Stimulated activated CD4-positive, alpha-beta T cell treated with anti-CD3 and anti-CD28 coated beads, Interleukin-15, amount 100 ng/mL, for 1 hour (primary cell): ENCODE measurements at places on chromosomes 6 and 20.

GRCh38 chr6:16883414-16883813 is 122.2 kb upstream of the ATXN1 start:
- DNase-seq: no peak

DNA sequence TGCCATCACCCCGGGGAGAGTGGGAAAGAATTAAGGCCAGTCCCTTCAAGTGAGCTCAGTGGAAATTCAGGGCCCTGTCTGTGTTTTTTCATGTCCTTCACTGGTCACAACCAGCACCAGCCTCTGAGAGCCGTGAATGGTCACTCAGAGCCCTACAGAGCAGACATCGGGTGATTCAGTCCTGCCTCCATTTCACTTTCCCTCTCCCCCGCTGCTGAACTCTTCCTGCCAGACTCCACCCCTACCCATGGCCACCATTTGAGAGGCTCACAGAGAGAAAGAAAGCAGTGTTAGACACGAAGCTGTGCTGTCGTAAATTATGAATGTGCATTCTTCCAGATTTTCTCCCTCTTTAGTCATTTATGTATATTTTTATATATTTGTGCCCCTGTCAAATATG is 5.4 kb downstream of the R3HDML start:
- DNase-seq: no peak

DNA sequence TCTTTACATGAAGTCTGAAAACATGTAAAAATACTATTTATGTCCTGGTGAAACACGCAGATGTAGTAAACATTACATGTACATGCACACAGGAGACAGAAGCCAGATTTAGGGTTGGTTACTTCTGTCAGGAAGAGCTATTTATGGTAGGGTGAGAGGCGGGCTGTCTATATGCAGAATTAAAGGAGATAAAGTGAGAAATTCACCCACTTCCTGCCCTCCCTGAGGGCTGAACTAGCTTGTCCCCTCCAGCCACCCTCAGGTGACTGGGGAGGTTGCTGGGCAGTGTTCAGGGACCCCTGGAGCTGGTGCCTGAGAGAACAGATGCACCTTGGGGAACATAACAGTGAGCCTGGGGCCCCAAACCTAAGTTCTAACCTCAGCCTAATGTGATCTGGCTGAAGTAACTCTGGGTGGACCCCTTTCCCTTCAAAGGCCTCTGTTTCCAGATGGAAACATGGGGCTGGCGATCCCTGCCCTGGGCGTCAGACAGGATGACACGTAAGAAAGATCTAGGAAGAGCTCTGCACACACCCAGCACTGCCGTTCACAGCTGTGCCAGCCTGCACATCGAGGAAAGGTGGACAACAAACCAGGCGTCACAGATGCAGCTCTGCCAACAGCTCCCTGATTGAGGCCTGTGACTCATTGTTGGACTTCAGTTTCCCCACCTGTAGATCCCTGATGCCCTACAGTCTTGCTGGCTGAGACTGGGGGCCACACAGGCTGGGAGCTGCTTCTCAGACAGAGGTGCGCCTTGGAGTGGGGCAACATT is 1.3 kb downstream of the PI16 start:
- DNase-seq: no peak

DNA sequence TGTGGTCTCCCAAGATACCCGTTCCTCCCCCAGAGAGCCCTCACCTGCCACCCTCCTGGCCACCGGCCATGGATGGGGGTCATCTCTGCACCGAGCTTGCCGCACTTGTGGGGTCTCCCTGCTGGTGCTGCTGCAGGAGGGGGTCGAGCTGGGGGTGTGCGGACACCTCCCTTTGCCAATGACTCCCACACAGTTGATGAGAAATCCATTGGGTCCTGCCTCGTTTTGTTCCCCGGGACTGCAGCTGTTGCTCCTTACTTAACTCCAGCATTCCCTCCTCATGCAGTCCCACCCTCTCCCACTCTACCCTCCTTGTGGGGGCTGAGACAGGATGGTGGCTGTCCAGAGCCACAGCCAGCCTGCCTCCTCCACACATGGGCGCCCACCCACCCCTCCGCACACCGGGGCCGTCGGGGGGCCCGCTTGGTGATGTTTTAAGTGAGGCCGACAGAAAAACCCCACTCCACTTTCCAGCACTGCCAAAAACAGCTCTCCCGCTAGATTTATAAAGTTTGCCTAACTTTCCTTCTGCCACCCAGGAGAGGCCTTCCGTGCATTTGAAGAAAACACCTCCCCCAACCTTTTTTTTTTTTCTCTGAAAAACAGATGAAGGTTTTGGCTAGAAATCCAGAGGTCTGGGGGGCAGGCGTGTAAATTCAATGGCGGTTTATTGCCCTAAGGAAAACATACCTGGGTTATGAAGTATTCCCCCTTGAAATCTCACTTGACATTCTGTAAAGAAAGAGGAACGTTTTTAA is 53.5 kb upstream of the APCDD1L start:
- no peak for DNase-seq

DNA sequence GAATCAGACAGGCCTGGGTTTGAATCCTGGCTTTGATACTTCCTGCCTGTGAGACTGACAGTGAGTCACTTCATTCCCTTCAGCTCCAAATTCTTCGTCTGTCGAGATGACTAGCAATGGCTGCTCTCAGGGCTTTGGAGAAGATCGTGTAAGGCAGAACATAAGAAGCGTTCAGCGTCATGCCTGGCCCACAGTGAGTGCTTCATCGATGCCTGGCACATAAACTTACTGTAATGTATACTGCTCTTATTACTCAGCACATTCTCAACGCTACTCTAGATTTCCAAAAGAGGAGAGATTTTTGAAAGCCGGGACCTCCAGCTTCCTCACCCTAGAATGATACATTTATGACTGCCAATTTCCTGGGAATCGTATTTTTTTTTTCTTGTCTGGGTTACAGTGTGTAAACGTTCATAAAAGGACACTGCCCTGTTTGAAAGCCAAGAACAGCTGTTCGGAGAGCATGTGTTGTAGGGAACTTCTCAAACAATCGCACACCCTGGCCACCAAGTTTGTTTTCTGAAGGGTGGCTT is 16.2 kb upstream of the BCAS1 start:
- no peak for DNase-seq

- DNase-seq: no peak
Measured at GRCh38 chr6:15658181-15658744, 4.6 kb downstream of the DTNBP1 start.

DNA sequence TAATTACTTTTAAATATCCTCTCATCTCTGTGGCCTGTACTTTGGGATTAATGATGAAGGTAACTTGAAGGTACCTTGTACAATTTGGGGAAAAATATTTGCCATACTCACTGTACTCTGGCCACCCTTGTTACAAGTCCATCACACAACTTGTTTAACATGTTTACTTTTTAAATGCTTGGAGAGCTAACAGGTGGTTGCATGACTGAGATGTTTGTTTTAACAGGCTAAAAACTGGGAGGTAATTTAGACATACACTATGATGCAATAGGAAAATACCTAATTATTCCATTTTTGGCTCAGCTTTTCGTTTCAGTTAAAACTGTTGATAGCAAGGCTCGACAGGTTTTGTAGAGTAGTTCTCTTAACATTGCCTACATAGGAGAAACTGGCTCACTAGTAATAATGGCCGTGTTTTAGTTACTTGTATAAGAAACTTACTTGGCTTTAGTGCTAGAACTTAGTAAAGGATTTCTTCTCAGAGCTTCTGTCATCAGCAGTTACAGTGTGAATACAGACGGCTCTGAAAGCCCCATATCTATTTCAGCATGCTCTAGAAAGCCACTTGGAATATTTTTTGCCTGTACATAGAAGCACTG is 489.8 kb upstream of the SOX4 start:
- no peak for DNase-seq

GRCh38 chr6:722608-723007 is 29.7 kb upstream of the EXOC2 start:
- no peak for DNase-seq

DNA sequence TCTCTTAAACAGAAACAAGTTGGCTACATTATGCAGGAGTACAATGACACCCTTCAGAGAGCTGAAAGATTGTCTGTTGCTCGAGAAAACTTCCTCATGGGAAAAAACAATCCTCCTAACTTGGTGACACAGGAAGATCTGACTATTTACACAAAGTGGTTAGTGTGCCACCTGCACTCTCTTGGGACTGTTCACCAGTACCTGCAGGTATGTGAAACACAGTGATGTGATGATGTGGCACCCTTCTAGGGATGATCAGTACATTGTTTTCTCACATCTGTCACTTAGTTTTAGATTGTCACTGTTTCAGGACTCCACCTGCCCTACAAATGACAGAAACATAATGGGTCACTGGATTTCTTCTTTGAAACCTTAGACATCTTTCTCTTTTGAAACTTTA is 101.8 kb downstream of the CEP57L1 start:
- DNase-seq: no peak

DNA sequence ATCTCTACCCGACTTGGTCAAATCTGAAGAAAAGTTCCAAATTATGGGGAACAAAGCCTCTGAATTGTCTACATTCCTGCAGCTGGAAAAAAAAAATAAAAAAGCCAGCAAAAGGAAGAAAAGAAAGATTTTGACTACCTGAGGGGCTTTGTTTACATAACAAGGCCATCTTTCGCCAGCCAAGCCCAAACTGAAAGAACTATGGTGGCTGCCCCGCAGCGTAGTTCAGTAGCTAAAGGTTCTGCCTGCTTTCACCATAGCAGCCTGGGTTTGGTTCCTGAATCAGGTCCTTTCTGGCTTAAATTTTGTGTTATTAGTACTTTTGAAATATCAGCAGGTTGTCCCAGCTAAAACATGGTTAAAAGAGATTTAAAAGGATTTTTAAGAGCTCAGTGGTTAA is 35.4 kb downstream of the ZNF133 start:
- no peak for DNase-seq

GRCh38 chr6:41558033-41558807 is 12.0 kb downstream of the FOXP4 start:
- DNase-seq: no peak

GRCh38 chr6:47686411-47686810 is 12.0 kb upstream of the ADGRF4 start:
- no peak for DNase-seq

DNA sequence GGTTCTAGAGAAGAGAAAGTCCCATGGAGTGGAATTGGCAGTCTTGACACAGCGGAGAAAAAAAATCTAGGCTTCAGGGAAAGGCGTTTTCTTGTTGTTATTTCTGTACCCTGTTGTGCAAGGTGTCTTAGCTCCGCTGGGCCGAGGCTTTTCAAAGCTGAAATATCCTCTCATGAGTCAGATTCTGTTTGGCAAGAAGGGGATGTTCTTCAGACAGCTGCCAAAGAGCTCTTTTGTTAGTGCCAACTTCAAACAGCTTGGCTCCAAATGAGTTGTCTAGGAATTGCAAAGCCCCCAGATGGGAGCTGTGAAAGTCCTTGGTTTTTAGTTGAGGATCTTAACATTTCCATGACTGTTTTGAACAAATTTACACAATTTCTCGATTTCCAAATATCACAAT is 45.6 kb downstream of the LRRN4 start:
- DNase-seq: no peak

DNA sequence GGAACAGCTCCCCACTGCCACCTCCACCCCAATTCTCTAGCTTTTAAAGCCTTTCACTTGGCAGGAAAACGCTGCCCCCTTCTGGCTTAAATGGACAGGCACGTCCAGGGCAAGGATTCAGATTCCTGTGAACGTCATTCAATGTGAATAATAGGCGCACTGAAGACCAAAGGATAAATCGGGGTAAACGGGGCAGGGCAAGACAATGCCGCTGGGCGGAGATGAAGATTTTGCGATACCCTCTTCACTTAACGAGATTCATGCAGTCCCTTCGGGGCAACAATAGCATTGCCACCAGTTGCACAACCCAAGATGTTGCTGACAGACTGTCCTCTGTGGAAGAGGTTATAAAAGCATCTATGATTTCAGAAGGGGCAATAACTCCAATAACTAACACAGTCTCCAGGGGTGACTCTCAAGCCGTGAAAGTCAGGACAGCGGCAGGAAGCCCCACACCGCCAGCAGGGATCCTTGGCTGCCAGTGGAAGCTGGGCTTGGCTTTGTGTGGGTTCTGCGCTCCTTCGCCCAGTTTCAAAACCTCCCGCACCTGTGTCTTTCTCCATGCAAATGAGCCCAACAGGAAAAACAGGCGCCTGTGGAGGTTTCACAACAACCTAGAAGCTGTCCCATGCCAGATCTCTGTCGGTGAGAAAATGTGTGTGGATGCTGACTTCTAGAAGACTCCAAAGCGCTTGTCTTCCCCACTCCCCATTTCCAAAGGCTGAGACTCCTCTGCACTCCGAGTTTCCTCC is 291.8 kb downstream of the BMP7 start:
- no peak for DNase-seq
